ENCODE measurements at places on chromosomes 13 and 19.
A peak's percentile ranks its signal among the peaks of the same experiment; 100 is the strongest.

GRCh38 chr13:42602906-42603305 is 29.0 kb downstream of the TNFSF11 start:
- DNase-seq: peak; percentile 1

- DNase-seq: no peak
These were observed 421 bp upstream of the KLF5 start for GRCh38 chr13:73058432-73058735.

- DNase-seq: no peak
These were observed 50.0 kb downstream of the GAS6 start for GRCh38 chr13:113813749-113814434.

- DNase-seq: no peak
These were observed 88.8 kb upstream of the MCF2L start for GRCh38 chr13:112880221-112880641.

- no peak for DNase-seq
These were observed 616.3 kb downstream of the TBC1D4 start for GRCh38 chr13:74865656-74866055.

- no peak for DNase-seq
These were observed 719.1 kb downstream of the UQCRFS1 start for GRCh38 chr19:28493884-28494283.

Measured in EH (cell line).